Lung microvascular endothelial cell (primary cell): ENCODE measurements at places on chromosomes 7 and 10.

GRCh38 chr7:115217373-115217772, 295.5 kb downstream of the MDFIC start:
- peak; percentile 46 for DNase-seq

DNA sequence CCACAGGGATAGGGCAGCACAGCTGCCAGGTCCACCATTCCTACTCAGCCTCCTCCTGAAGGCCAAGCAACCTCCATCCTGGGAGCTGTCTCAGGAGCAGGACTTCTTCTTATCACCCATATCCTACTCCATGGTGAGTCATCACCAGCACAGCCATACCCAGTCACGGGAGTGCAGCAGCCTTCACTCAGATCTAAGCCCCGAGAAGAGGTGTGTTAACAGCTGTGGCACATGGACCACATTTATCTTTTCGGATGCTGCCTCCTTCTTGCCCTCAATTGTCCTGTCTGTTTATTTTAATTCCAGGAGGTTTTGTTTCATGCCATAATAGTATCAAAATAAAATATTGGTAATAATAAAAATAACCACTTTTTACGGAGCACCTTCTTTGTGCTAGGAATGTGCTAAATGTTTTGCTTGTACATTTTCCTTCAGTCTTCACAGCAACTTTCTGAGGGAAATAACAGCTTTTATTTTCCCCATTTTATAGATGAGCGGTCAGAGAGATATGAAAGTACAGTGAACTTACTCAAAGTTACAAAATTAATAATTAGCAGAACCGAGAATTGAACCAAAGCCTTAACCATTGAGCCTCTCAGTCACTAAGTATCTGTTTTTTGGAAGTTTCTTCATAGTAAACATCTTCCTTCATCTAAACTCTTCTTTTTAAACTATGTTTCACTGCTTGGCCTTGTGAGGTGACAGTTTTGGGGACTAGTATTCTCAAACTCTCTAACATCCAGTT, 2.5 kb upstream of the KEL start:
- no peak for DNase-seq

DNA sequence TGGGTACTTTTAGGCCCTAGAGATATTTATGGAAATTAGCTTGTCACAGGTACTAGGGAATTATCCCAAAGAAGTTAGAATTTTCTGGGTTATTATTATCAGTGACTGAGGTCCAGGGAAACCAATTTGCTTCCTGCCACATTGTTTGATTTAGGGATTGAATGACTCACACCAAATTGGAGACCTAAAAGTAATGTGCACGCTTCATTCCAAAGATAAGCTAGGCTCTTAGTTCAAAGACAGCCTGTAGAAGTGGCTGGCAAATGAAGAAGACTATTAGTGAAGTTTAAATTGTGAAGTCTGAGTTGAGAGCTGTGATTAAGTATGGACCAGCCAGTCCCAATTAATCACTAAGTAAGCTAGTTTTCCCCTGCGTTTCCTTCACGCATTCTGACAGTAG, 188.1 kb upstream of the MYO3A start:
- no peak for DNase-seq

DNA sequence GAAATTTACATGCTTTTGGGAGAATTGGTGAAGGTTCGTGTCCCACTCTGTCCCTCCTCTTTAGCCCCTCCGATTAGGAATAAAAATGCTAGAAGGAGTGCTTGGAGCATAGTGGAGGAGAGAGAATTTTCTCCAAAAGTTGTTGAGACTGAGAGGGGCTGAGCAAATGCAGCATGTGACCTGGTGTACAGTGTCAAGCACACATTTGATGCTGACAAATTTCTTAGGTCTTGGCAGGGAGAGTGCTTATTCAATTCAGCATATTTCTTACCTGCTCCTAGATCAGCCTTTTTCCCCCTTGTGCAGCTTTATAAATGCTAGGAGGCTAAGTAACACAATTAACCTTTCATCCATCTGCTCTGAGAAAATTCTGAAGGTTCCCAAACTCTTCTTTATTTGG, 189.0 kb downstream of the GALNT17 start:
- DNase-seq = no peak

DNA sequence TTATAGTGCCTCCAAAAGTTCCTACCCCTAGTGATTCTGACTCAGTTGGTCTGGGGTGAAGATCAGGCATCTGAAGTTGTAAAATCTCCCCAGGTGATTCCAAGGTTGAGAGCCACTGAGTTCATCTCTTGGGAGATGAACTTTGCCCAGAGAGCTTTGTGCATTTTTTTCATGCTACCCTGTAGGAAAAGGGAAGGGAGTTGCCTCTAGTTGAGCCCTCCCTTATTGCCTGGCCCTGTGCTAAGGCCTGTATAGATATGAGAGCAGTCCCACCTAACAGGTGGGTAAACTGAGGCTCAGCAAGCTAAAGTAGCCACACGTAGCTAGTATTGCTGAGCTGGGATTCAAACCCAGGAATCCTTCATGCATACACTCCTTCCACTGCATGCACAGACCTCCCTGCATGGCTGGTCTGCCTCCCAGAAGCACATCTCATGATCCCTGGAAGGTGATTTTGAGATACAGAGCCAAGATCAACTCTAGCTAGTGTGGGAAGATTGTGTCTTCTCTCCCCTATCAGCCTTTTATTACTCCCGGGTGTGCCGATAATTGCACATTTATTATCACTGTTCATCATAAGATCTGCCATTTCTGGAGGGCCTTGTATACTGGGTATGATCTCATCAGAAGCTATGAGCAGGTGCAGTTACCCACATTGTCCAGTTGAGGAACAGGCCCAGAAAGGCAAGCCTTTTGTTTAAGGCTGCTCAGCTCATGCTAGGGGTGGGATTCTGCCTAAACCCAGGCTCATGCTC, 47.0 kb downstream of the TBATA start:
- no peak for DNase-seq

DNA sequence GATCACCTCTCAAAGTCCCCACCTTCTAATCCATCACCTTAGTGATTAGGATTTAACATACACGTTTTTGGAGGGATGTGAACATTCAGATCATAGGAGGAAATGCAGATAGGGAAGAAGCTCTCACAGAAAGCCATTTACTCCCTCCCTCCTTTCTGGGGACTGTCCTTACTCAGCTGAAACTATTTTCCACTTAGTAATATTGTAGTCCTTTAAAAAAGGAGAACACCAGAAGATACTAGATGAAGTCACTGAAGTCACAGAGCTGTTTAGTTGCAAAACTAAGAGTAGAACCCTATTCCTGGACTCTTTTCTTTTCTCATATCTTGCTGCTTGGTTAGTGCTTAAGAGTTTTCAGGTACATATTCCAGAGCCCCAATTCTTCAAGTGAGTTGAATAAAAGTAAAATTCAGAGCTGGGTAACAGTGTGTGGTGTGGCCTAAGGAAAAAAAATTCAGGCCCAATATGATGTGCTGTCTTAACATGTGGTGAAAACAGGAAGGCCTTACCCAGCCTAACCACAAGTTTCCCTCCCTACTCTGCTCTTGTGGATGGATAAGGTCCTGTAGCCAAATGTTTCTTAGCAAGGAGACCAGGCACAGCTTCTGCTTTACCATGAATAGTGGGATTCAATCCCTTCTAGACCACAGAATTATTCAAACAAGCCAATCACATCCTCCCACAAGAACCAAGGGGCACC, 135.7 kb downstream of the INHBA start:
- DNase-seq = peak; percentile 48

DNA sequence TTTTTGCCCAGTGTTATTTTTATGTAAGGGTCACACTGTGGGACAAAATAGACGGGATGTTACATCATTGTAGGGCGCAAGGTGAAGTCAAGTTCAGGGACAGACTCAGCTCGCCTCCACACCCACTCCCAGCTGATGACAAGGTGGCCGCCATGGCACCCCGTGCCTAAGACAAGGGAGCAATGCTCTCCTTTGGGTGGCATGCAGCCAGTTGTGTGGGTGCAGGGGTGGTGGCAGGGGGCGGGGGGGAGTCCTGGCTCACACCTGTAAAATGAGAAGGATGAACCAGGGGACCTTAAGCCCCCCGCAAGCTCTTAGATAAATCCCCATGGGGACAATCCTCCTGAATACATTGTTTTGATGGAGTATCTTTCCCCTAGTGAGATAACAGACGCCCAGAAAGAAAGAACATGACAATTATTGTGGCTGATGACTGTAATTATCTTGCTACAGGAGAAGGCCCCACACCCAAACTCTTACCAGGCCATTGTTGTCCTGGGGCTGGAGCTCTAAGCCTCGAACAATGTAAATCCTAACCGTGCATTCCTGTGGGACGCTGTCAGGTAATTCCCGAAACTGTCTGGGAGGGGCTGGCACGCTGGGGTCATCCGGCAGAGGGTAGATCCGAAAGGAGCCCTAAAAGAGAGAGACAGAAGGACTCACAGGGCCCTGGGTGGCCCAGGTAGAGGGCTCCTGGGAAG, 148.7 kb downstream of the MYOF start:
- DNase-seq = no peak

DNA sequence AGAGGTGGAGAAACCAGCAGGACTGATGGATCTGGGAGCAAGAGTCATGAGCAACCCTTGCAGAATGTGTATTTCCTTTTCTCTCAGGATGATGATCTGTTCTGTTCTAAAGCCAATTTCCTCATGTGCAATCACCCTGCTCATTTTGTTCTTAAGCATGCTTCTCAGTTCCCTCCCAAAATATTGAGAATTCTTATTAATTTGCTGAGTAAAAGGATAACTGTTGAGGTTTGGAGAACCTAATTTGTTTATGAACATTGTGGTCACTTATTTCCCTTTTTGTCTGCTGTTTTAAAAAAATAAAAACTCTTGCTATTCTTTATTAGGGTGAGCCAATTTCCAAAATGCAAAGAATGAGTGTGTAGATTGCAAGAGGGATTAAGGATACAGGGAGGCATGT, 106.8 kb downstream of the APBB1IP start:
- no peak for DNase-seq

DNA sequence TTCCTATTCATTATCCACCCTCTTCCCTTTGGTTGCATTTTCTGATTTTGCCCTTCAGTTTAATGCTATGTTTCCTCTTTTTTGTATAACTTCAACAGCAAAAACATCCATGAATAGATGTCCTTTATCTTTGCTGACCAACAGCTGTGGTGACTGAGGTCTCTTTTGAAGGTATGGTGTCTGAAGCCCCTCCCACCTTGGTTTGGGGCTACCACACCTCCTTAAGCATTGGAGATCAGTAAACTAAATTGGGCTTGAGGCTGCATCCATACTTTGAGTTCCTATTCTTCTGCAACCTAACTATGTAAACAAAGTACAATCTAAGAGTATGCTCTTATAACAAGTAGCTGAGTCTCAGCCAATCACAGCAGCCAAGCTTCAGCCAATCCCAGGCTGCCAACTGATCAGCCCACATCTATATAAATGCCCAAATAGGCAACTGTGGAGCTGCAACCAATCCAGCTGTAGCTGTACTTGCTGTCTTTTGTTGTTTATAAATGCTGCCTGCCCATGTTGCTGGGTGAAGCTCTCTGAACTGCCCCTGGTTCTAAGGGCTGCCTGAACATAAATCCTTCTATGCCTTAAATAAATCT, 69.4 kb upstream of the PDLIM1 start:
- peak; percentile 9 for DNase-seq

DNA sequence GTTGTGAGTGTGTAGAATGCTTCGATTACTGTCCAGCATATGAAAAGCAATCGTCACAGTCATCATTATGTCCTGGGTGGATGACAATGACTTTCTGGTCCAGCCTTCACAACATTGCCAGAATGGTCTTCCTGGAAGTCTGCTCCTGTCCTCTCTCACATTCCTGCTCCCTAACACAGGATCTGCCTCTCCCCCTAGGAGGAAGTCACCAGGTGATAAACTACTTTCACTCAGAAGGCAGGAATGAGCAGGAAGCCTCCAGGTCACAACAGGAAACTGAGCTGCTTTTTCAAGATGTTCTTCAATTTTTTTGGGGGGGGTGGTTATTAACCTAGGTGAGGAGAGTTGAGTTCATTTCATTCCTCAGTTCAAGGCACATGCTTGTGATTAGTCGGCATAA, 13.6 kb upstream of the GPNMB start:
- no peak for DNase-seq

GRCh38 chr7:108016841-108017775, 14.1 kb upstream of the LAMB1 start:
- DNase-seq = peak; percentile 70

- DNase-seq = no peak
Observed at GRCh38 chr7:15625466-15625865, 61.0 kb downstream of the MEOX2 start.

DNA sequence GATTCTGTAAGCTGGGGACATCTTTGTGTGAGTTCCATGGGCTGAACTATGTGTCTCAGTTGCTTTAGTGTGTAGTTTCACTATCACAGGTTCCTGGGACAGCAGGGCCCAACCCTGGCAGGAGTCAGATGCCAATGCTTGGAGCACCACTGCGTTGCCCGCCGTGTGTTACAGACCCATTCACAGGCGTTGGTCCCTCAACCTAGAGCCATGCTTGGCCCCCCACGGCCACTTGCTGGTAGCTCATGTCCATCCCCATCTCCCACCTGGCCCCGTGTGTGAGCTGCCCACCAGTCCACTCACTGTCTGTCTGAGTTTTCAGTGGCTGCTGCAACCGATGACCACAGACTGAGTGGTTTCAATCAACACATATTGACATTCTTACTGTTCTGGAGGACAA, 546.9 kb downstream of the TCERG1L start:
- no peak for DNase-seq

DNA sequence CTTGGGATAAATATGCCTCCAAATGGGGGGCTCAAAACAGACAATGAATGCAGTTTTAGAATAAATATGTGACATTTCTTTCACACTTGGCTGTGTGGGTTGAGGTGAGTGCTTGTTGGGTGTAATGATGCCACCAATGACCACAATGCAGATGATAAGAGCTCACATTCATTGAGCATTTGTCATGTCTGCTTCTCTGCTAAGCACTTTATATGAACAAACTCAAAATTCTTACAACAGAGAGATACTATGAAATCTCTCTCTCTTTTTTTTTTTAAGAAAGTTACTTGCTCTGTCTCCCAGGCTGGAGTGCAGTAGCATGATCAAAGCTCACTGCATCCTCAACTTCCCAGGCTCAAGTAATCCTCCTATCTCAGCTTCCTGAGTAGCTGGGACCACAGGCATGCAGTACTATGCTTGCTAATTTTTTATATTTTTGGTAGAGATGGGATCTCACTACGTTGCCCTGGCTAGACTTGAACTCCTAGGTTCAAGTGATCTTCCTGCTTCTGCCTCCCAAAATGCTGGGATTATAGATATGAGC, 185.4 kb downstream of the JCAD start:
- DNase-seq = no peak

DNA sequence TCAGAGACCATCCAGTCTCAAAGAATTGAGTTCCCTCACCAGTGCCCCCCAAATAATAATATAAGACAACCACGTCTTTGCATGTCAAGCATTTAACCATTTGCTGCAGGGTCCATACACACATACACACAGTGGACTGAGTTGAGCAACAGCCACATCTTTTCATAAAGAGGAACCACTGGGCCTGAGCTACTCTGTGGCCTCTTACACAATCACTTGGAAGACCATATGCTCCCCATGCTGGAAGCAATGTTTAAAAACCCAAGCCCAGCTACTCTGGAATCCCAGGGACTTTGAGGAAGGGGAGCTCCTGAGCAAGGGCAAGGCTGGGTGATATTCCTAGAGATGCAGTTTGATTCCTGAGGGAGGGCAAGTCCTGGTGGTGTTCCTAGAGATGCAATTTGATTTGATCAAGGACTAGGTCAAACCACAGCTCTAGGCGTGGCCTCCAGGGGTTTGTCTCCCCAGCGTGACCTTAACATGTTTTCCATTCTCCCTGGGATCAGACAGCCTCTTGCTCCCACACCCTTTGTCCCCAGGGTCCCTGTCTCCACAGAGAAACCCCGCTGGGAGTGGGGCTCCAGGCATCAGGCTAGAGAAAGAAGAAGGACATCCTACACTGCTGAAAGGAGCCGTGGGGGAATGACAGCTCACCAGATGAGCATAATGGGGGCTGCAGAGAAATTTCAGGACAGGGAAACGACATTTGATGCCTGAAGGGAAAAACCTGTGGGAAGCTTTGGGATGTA, 376.2 kb upstream of the MGMT start:
- DNase-seq = no peak
